Amygdala (tissue), 56 donors: ENCODE measurements at places on chromosomes 4 and X.

DNA sequence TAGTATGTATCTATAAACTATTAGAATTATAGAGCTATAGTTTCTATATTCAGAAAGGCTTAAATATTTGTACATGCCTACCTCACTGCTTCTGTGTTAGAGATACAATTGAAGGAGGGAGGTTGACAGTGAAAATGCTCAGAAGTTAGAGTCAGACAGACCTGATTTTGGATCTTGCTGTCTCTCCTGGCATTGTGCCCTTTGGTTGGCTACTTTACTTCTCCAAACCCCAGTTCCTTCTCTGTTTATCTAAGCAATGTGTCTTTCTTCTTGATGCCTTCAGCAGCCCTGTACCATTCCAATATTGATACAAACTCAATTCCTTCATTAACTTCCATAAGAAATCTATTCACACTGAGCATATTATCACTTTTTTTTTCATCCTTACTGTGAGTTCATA, 28.7 kb downstream of the CCNG2 start:
- DNase-seq, result no peak

DNA sequence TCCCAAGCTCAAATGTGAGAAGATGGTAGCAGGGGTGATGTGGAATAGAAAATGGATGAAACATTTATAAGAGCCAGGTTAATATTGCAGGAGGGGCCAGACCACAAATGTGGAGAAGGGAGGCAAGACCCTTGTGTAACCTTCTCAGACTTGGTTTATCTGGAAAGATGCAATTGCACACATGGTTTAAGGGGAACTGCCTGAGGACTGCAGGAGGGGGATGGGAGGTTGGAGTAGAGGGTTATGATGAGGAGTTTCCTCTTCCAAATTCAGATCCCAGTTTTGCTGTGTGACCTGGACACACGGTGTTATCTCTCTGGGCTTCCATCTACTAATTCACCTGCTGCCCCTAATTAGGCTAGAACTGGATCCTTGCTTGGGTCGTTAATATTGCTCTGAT, 46.1 kb downstream of the RAB40AL start:
- no peak for DNase-seq

DNA sequence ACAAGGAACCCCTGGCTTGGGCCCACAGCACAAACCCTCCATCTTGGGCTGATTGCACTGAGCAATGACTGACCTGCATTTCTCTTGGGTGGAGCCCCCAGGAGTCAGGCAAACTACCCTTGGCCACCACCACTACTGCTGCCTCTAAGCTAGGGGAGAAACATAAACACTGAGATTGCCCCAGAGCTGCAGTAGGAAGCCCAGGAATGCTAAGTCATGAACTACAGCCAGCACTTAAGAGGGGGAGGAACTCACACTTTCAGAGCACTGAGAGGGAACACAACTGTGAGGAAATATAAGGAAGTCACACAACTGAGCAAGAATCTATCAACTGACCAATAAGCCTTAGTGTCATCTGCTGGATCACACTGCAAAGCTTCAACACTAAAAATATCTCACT, 111.6 kb upstream of the PPP3CA start:
- DNase-seq, result no peak

DNA sequence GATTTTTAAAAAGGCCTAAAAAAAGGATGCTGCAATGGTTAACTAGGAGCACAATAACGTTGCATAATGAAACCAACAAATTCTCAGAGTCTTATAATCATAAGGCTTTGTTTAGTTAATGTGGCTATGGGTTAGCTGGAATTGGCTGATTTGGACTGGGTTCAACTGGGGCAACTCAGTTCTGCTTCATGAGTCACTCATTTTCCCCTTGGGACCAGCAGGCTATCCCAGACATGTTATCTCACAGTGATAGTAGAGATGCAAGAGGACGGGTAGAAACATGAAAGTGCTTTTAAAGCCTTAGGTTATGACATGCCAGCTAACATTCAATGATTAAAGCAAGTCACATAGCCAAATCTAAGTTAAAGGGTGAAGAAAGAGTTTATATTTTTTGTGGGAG, 189.2 kb upstream of the GK2 start:
- no peak for DNase-seq

GRCh38 chr4:37594099-37594498, 92.1 kb downstream of the RELL1 start:
- no peak for DNase-seq

- DNase-seq, result no peak
Observed at GRCh38 chr4:140955641-140956040, 177.6 kb downstream of the RNF150 start.

- DNase-seq, result peak; percentile 80
Observed at GRCh38 chr4:55546506-55546755, 278 bp downstream of the CLOCK start.

GRCh38 chr4:121712001-121712651, 15.3 kb upstream of the ANXA5 start:
- no peak for DNase-seq

DNA sequence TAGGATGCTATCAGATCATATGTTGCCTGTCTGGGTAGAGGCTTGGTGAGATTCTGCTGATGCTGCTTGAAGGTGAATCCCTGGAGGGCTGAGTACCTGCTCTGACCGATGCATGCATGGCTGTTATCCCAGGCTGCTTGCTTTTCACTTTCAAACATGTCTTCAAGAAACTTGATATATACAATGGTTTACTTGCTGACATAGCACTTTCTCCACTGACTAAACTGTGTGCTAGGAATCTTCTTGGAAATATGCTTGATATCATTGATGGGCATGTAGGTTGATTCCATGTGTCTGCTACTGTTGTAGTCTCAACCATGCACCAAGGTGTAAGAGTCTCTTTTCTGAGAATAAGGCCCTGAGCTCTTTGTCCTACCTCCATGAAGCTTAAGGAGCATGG, 79.6 kb upstream of the WDR1 start:
- DNase-seq, result no peak

GRCh38 chr4:151236036-151236435, 40.9 kb upstream of the PRSS48 start:
- no peak for DNase-seq

GRCh38 chrX:152988536-152989291, 5.2 kb downstream of the PNMA5 start:
- no peak for DNase-seq

GRCh38 chr4:103424853-103425252, 226.7 kb upstream of the CENPE start:
- DNase-seq, result no peak

DNA sequence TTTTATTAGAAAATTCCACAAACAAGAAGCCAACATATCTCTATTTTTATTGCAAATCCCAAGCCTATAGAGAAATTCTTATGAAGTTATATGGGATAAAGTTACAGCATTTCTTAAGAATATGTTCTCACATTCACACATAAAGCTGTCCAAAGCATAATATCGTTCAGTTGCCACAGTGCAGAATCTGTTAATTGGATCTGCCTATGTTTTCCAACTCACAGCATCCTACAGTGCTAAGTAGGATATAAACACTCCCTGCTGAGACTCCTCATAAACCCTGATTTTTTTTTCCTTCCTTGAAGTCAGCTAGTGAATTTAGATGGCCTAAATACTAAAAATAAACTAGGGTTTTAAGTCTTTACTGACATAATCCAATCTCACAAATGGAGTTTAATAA, 307.9 kb downstream of the PDGFC start:
- DNase-seq, result no peak

DNA sequence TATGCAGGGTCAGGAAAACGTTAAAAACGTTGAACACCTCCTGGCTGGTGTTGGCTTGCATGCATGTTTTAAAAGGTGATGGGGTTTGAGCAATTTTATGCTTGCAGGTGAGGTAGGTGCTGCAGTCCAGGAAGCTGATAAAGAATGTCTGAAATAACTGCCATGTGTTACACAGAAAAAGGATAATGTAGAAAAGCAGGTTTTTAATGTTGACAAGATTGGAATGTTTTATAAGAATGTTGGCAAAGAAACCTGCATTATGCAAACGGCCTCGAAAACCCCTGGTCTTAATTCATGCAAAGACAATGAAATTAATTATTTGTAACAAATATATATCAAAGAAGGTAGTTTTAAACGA, 723.7 kb upstream of the AGA start:
- DNase-seq, result no peak

GRCh38 chrX:46220822-46221221, 324.4 kb downstream of the ZNF674 start:
- no peak for DNase-seq

DNA sequence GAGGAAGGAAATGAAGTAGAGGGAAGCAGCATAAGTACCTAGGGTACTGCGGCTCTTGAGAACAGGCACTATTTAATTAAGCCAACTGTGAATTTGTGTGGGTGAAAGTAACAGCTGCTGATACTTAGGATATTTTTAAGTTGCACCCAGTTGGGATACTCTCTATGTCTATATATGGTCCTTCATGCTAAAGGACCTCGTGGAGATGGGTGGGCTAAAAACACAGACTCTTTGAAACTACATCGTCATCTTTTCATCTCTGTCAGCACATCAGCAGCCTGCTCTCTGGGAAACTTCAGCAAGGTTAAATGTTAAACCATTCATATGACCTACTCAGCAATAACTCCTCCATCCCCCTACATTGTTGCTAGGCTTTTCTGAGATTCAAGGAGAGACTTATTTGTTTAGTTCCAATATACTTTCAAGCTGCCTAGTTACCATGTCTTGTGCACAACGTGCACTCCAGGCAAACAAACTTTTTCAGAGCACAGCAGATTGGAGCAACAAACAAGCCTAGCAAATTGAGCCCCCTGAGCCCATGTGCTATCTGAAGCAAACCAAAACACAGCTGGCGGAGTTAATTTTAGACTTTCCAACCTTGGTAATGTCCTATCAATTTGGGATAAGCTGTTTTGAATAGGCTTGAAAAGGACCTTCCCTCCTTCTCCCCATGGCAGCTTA, 6.2 kb upstream of the MOB1B start:
- no peak for DNase-seq

GRCh38 chr4:177555007-177555574, 112.9 kb upstream of the AGA start:
- no peak for DNase-seq

- no peak for DNase-seq
Observed at GRCh38 chr4:158728236-158728635, 5.0 kb upstream of the PPID start.

- no peak for DNase-seq
Observed at GRCh38 chrX:23782455-23782854, 518 bp upstream of the SAT1 start.

DNA sequence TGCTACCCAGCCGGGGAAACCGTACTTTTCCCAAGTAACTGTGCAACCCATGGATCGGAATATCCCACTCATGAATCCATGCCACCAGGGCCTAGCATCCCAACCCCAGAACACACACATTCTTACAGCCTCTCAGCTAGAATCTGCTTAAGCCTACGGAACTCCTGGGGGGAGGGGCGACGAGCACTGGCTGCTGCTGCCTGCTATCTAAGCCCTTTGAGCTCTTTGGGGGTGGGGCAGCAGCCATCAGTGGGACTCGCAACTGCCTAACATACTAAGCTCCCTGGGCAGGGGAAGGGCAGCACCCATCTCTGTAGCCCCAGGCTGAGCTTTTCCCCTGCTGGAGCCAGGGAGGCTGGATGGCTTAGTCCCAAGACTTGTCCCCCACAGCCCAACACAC, 28.6 kb downstream of the NUDT10 start:
- no peak for DNase-seq
